ENCODE measurements at places on chromosomes 2 and 18. TPM values are rescaled to one million over a fixed set of nuclear protein-coding genes. Genes with fewer than 3 reads are reported as not detected.
A peak's percentile ranks its signal among the peaks of the same experiment; 100 is the strongest.

The UPP2 gene
- total RNA-seq: not detected

- peaks cover 22% of the 10 kb centered on the region for H3K36me3 ChIP-seq
- no peak for DNase-seq
- no peaks in the 10 kb centered on the region for H3K4me1 ChIP-seq
- H3K4me3 ChIP-seq: no peak overlapping the region
- H3K27ac ChIP-seq: no peak overlapping the region
- no peaks in the 10 kb centered on the region for H3K27me3 ChIP-seq
Measured at GRCh38 chr2:73961823-73962615, 22.7 kb upstream of the TET3 start.

DNA sequence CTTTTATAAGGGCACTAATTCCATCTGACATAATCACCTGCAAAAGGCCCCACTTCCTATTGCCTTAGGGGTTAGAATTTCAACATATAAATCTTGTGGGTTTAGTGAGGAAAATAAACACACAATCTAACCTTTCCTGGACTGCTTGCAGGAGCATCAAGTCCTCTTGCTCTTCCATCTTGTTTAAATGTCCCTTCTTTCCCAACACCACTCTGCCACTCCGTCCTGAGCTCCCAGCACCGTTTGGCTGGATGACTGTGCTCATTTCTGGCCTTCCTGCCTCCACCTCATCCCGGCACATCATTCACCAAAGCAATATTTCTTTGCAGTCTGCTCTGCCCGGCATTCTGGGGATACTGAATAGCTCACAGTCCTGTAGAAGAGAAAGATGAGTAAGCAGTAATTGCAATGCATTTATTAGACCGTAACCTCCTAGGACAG lies 247.8 kb downstream of the BCL2 start:
- H3K27me3 ChIP-seq: no peaks in the 10 kb centered on the region
- H3K36me3 ChIP-seq: no peaks in the 10 kb centered on the region
- no peak overlapping the region for H3K4me3 ChIP-seq
- H3K27ac ChIP-seq: no peak overlapping the region
- DNase-seq: peak; percentile 27

GRCh38 chr2:106562268-106563186 lies 75.4 kb downstream of the CD8B2 start:
- H3K4me1 ChIP-seq: no peaks in the 10 kb centered on the region
- H3K27me3 ChIP-seq: peaks cover 70% of the 10 kb centered on the region
- no peak overlapping the region for H3K4me3 ChIP-seq
- H3K36me3 ChIP-seq: no peaks in the 10 kb centered on the region
- no peak overlapping the region for H3K27ac ChIP-seq

DNA sequence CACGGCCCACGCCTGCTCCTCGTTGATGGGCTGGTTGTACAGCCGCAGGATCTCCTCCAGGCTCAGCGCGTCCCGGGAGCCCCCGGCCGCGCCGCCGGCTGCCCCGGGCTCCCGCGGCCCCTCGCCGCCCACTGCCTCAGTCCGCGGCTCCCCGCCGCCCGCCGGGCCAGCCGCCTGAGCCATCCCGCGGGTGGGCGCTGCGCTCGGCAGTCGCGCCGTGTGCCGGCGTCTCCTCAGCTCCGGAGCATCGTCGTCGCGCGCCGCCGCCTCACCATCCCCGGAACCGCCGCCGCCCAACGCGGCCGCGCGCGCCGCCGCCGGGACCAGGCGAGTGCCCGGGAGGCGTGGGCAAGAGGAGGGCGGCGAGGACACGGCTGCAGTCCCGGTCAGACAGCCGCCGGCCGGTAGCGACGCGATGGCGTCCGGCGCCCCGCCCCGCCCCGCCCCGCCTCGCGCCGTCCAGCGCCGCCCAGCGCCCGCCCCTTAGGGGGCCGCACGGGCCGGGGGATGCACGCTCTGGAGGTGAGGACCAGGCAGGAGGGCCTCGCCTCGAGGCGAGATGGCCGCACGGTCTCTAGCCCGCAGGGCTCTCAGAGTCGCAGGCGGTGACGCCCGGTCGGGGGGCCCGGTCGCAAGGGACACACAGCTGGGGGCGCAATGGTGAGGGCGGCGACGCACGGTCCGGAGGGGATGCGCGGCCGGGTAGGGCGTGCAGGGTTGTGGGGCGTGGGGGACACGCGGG lies at the start of gene SPIRE1:
SPIRE1 (minus strand) TSS at position 424 of the 742 bp plus-strand sequence; CDS start at position 183, 241 bp downstream.
- peak within 1 kb of the TSS; percentile 27 for H3K27ac ChIP-seq
- H3K4me1 ChIP-seq: peaks cover 41% of the 10 kb centered on the region
- no peaks in the 10 kb centered on the region for H3K36me3 ChIP-seq
- peak within 1 kb of the TSS; percentile 78 for H3K4me3 ChIP-seq

All from PC-3 (cell line).